8988T (cell line): ENCODE measurements at places on chromosomes 6 and 20.

DNA sequence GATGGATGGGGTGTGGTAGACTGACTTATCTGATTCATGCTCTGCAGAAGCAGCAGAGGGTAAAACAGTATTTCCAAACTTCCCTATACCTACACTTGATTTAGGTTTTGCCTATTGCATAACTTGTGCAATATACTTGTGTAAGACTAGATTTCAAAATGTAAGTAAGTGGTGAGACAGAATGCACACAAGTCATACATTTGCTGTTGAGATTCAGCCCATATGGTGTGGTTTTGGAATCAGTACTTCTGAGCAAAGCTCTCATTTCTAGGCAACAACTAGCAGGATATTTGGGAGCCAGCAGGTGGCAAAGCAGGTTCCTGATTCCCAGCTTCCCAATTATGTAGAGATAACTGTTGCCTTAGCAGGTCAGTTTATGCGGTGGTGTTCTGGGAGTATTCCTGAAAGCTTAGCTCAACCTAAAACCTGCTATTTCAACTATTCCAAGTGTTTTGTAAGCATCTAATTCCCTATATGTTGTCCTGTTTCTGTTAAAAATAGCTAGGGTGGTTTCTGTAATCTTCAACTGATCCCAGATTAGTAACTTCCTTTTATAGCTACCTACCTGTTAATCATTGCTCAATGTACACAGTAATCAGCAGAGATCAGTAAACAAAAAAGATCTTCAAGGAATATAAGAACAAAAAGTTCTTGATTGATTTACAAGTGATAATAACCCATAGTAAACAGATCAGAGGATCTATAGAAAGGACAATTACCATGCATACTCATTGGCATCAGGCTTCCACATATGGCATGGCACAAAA lies 8.5 kb upstream of the FABP7 start:
- no peak for DNase-seq

GRCh38 chr6:24922814-24923213 lies 12.9 kb downstream of the RIPOR2 start:
- DNase-seq, result no peak

- DNase-seq, result no peak
Observed at GRCh38 chr6:124888581-124889371, 73.5 kb upstream of the RNF217 start.

GRCh38 chr20:45427236-45428149 lies 11.6 kb downstream of the PIGT start:
- DNase-seq, result no peak

DNA sequence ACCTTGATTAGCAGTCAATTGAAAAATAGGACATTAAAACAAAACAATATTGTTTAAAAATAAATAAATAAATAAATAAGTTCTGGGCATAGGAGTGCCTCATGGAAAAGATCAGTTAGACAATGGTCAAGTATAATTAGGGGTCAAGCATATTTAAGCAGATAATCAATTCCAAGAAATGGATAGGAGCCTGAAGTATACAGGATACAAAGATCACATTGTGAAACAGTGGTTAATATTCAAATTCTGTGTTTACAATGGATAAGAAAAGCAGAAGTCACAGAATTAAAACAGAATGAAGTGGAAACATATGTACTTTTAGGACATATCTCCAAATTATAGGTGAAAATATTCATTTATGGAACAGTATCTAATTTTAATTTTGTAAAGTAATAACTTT lies 1028.6 kb upstream of the CITED2 start:
- DNase-seq, result no peak
